ENCODE measurements at places on chromosomes 7 and 10. TPM values are rescaled to one million over a fixed set of nuclear protein-coding genes. Genes with fewer than 3 reads are reported as not detected.

- no peak for DNase-seq
These were observed 223.9 kb upstream of the GLI3 start for GRCh38 chr7:42460933-42461332.

DNA sequence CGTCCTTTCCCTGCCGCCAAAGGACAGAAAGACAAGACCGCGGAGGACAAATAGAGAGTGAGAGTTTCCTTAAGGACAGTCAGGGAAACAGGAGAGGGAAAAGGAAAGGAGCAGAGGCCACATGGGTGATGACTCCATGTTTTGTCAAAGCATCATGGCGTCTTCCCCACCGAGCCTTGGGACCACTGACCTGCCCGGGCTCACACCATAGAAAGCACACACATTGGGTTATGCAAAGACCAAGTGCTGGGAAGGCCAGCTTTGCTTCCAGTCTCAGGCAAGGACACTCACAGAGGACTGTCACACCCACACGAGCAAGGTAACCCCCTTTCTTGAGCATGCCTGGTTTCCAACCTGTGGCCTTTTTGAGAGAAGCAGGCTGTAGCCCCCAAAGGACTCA, 23.3 kb upstream of the HABP2 start:
- no peak for DNase-seq

DNA sequence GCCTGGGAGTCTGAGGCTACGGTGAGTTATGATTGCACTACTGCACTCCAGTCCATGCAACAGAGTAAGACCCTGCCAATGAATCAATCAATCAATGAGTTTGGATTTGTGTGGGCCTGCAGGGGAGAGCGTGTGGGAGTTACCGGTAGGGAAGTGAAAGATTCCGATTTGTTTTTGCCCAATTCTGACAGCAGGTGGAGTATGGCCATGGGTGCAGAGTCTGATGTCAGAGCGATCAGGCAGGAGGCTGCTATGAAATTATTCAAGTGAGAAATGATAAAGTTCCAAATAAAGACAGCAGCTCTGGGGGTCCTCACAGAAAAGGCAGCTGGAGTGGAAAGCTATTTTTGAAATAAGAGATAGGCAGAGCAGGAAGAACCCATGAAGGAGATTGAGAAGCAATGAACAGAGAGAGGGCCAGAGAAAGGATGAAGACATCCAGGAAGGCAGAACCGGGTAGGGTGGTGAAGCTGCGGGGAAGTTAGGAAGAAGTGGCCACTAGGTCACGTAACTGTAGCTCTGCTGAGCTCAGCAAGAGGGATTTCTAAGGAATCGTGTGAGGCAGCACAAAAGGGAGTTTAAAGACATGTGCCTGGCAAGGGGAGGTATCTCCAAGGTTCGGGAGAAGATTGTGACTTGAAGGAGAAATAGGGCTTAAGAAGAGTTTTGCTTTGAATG, 93.7 kb upstream of the NMT2 start:
- peak; percentile 49 for DNase-seq

GRCh38 chr10:16905320-16905719, 88.1 kb upstream of the RSU1 start:
- DNase-seq = no peak

DNA sequence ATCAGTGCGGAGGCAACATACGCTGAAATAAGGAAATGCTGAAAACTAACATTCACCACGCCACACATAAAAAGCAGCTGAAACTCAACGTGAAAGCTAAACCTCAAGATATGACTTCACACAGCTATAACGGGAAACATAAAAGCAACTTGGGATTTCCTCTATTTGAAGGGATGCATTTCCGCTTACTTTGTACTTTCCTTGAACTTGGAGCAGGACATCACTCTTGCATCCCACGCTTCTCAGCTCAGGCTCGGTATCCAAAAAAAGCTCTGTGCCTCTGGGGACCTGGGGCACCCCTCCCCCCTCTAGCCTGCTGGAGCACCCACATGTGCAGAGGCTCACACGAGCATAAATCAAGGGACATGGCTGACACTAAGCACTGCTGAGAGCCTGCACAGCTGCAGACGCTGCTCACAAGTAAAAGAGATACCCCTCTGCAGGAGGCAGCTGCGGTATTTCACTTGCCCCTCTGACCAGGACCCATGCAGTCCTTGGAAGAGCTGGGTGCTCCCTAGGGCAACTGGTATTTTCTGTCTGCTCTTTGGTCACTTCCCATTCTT, 34.2 kb downstream of the PARD3 start:
- DNase-seq = no peak

DNA sequence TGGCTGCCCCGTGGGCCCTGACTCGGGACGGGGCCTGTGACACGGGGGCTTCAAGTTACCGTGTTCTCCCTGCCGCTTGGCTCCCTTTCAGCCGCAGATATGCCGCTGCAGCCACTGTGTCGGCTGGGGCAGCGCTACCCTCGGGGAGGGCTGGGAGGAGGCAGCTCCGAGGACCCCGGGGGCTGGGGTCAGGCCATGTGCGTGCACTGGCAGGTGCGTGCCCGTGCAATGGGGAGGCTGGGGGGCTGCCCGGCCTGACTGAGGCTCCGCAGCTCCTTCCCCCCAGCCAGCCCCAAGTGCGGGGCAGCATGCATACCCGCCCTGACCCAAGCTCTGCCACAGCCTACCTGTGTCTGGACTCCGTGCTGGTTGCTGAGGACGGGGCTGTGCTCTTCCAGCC, 29.2 kb downstream of the KNDC1 start:
- no peak for DNase-seq

DNA sequence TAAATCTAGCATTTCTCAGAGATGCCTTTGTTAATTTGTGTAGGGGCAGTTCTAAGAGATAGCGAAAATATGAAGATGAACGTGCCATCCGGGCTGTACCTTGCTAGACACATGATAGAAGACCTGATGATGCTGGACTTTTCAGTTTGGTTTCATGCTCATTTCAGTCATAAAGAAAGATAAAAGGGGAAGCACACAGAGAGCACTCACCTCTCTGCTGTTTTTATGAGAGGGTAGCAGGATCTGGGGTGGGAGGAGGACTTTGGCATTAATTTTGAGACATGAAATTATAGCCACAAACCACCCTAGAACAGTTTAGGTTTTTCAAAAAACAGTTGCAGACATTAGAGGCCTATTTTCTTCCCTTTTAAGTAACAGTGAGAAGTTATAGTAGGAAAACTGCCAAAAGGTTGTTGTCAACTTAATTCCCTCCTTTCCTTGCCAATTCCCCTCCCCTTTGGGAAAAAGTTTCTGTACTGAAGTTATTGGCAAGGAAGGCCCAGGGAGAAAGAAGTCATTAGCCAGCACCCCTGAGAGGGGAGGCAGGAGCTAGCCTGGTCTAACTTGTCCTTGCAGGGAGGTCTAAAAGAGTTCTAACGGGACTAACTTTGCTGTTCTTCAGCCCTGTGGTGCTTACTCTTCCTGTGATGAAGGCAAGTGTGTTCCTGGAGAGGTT, 2.6 kb downstream of the ST7 start:
- no peak for DNase-seq

DNA sequence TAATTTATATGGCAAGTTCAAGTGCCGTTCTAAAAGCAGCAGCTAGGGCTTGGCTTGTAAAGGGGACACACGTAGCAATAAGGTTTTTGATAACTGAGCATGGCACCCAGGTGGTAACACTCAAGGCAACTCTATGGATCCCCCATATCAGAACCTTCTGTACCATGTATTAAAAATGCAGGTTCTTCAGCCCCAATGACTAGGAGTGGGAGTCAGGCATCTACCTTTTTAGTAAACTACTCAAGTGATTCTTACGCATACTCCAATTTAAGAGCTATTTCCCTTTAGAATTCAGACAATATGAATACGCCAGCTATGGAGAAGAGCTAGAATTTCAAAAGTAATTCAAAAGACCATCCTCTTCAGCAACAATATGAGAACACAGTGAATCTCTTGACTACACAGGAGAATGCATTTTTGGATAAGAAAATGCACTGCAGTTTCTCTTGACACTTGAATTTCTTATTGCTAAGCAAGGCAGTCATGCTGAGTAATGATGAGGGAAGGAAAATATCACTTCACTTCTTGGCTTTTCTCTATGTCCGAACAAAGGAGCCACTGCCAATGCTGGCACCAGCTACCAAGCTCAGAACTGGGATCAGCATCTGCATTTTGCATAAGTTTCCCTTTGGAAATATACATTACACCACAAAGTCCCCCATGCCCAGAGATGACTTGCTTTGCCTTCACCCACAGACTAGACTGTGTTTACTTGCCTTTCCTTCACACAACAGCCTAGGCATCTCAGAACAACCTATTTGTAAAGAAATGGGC, 53.5 kb downstream of the ABLIM1 start:
- no peak for DNase-seq

DNA sequence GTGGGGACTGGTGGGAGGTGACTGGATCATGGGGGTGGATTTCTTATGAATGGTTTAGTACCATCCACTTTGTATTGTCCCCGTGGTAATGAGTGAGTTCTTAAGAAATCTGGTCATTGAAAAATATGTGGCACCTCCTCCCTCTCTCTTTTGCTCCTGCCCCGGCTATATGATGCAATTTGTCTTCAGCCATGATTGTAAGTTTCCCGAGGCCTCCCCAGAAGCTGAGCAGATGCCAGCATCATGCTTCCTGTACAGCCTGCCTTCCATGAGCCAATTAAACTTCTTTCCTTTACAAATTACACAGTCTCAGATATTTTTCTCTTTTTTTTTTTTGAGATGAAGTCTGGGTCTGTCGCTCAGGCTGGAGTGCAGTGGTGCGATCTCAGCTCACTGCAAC, 2.6 kb upstream of the KDM7A start:
- no peak for DNase-seq

DNA sequence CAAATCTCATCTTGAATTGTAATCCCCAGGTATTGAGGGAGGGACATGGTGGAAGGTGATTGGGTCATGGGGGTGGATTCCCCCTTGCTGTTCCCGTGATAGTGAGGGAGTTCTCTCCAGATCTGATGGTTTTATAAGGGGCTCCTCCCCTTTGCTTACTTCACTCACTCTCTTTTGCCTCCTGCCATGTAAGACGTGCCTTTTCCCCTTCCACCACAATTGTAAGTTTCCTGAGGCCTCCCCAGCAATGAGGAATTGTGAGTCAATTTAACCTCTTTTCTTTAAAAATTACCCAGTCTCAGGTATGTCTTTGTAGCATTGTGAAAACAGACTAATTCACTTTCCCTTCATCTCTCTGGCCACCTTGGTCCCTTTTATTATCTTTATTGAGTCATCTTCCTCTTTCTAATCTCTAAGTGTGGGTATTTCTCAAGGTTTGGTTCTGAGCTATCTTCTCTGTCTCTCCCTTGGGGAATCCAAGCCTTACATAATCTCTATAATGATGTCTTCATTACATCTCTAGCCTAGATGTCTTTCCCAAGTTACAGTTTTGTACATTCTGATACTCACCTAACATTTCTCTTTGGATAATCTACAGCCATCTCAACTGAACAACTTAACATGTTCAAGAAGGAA, 99.1 kb upstream of the JCAD start:
- no peak for DNase-seq

DNA sequence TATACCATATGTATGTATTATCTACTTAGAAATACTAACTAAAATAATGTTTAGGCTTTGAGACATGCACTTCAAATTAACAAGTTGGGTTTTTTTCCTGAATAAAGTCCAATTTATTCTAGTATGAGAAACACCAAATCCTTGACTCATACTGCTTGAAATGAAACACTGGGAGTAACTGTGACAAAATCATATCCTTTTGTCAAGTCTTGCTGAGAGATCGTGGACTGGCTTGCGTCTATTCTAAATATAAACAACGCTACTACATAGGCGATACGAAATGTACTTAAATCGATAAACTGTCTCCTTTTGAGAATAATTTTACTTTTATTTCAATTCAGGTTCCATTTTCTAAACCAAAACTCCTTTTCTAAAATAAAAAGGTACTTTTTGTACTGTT, 16.3 kb downstream of the SMURF1 start:
- no peak for DNase-seq

DNA sequence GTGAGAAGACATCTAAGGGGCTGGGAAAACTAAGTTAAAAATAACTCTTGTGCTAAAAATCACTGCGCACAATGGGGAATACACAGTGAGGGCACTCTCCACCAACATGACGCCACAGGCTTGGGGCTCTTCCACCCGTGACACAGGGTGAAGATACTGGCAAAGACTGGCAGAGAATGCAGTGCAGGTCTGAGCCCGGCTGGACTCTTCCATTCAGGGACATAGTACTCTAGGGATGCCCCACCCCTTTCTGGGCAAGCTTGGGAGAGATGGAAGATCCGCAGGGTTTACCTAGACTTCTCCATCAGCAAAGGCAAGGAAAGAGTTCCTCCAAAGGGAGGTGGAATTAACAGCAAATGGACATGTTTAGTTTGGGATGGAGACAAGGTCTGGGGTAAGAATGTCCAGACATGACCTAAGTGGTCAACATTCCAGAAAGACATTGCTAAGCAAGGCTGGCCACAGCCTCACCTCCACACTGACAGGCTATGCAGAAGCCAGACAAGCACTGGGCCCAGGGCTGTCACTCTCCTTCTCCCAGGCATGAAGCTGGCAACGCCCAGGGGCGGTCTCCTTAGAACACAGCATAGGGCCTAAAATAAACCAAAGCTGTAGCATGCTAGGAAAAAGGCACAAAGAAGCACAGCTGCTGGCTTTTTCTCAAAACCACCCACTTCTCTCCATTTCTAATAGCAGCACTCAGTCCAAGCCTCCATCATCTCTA, 28.1 kb downstream of the XPNPEP1 start:
- DNase-seq = no peak

SMIM30 gene
- total RNA-seq = 24.3 TPM

CCL24 gene
- not detected for total RNA-seq

ACBD7 gene
- total RNA-seq = 16.7 TPM

STOX1 gene
- total RNA-seq = 16.2 TPM

ATP6V0E2 gene
- total RNA-seq = 100 TPM

DNAH11 gene
- total RNA-seq = 6.9 TPM

NUTM2D gene
- 5.1 TPM for total RNA-seq

NEUROD6 gene
- total RNA-seq = 35.3 TPM

NET1 gene
- total RNA-seq = 34.7 TPM
